SJSA1 (cell line): ENCODE measurements at places on chromosomes 7 and 10. TPM values are rescaled to one million over a fixed set of nuclear protein-coding genes. Genes with fewer than 3 reads are reported as not detected.

GRCh38 chr10:12807096-12807755 is 194.3 kb downstream of the CCDC3 start:
- DNase-seq, result no peak

The TMEM139 gene
- not detected in 2 replicates for total RNA-seq

DNA sequence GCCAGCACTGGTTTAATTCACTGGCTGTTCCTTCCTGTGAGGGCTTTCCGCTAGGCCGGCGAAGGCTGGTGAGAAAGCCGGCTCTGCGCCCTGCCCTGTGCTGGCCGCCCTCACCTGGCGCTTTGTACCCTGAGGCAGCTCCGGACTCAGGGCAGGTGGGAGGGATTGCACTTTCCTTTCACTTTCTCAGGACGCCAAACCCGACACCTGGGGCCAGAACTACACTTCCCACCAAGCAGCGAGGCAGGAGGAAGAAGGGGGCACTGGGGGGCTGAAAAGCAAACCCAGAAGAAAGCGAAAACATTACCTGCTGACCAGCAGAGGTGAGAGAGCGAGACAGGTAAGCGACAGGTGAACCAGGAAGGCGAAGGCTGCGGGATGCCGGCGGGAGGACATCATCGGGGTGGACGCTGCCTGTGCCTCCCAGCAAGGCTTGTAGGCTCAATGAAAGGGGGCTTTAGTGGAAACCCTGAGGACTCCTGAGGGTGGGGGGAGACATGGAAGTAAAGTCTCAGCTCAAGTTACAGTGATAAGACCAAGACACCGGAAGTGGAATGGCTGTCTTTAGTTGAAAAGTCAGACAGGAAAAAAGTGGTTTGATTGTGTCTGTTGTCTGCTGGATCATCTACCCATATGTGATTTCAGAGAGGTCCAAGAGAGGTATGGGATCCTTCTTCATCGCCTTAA is at the start of gene RAB19:
Gene RAB19 (plus strand): TSS at position 181 of the 687 bp plus-strand sequence. CDS start 3,589 bp downstream, outside the sequence.
- DNase-seq, result no peak

The FBXL13 gene
- 0.16 and 0.18 TPM in 2 replicates for total RNA-seq

DNA sequence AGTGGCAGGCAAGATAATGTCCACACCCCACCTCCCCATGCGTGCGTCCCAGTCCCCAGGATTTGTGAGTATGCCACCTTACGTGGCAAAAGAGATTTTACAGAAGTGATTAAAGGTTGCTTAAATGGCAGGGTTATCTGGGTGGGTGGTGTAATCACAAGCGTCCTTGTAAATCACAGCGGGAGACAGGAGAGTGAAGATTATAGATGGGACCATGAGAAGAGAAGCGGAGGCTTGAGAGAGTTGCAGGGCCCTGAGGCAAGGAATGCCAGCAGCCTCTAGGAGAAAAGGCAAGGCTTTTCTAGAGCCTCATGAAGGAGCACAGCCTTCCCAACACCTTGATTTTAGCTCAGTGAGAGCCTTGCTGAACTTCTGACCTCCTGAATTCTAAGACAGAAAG is 10.2 kb downstream of the ZRANB1 start:
- no peak for DNase-seq

DNA sequence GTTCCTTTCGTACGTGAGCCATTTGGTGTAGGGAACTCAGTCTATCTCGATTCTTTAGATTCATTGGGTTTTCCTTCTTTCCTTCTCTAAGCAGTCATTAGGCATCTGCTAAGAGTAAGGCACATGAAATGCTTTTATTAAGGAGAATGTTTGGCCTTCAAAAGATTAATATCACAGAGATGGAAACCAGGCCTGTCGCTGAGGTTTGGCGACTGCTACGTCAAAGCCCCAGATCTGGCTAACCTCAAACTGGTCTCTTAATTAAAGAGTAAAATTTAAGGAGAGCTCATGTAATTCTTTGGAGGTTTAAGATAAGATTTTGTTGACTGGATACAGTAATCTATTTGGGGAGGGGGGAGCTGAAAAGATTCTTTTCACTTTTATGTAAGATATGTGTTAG is 189.8 kb downstream of the JCAD start:
- no peak for DNase-seq

The PRSS1 gene
- not detected in 2 replicates for total RNA-seq

- no peak for DNase-seq
These were observed 87.1 kb upstream of the STEAP1 start for GRCh38 chr7:90067171-90067570.

DNA sequence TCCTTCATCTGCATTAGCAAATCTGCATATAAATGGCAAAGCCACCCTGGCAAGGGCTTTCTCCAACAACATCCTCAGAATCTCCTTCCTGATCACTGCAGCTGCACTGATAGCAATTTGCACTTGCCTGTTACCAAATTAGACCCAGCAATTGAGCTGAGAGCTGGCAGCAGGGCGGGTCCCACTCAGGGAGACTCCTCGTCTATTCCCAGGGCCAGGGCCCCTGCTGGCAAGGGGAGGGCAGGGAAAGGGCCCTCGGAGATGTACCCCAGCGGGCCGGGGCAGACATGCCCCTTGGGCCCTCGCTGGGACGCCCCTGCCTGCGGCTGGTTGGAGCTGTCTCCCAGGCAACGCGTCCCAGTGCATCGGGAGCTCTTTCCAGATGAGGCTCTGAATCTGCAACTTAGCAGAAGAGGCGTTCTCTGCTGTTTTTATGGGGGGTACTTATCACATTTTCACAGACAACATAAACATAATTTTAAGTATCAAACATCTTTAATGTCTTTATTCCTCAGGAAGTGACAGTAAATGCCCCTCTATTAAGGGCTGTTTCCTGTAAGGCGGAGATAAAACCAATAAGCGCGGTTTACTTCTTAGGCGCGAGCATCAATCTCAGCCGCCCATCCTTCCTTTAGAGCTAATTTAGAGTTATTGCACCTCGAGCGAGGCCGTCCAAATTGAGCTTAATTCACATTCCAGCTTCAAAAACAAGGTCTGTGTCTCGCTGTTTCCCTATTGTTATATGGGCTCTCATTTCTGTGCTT is 249.0 kb upstream of the PPP2R2D start:
- no peak for DNase-seq

The ATRNL1 gene
- total RNA-seq, result 32.1 and 36.2 TPM in 2 replicates

GRCh38 chr7:93601363-93601762 is 26.8 kb upstream of the CALCR start:
- DNase-seq, result no peak

The SPDYE2B gene
- not detected in 2 replicates for total RNA-seq

DNA sequence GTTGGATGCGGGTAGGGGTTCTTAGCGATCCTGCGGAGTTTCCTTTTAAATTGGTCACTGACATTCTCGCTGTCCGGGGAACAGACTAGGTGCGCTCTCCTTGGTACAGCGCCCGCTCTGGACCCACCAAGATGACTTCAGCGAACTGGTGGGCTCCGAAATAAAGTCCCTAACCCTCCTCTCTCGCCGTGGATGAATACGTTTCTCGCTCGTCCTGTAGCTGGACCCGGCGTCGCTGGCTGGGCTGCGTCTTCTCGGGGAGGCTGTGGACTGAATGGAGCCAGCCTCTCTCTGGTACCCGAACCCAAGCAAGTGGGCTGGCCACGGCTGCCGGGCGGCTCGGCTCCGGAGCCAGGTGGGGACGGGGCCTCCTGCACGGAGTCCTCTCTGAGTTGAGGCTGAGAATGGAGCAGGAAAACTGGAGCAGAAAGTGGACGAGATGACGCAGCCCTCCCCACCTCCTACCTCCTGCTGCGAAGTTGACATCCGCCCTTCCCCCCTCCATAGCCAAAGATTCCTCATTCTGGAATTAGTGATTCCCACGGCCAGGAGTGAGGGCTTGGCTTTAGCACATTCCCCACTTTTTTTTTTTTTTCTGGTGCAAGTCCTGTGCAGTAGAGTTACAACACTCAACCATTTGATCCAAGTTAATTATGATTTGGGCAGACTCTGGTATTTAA is 1.5 kb downstream of the UNC5B start:
- no peak for DNase-seq

DNA sequence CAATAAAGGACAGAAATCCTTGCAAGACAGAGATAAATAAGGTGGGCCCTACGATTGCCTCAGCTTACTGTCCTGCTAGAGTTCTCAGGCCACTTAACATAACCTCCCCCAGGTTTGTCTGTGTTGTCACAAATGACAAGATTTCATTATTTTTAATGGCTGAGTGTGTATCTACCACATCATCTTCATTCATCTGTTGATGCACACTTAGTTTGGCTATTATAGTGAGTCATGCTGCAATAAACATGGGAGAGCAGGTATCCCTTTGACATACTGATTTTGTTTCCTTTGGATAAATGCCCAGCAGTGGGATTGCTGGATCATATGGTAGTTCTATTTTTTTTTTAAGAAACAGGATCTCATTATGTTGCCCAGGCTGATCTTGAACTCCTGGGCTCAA is 60.6 kb downstream of the PRTFDC1 start:
- DNase-seq, result no peak

The INA gene
- 0.42 and 1.7 TPM in 2 replicates for total RNA-seq

The TIMM23 gene
- 163 and 170 TPM in 2 replicates for total RNA-seq

- no peak for DNase-seq
These were observed 91.3 kb downstream of the CYTH3 start for GRCh38 chr7:6181136-6181535.

The NODAL gene
- not detected in 2 replicates for total RNA-seq

The TUBB8 gene
- total RNA-seq, result 0.28 and 0.68 TPM in 2 replicates

The ANKRD61 gene
- total RNA-seq, result 0.42 TPM in 1 of 2 replicates, not detected in the other

- no peak for DNase-seq
These were observed 186.2 kb downstream of the DNAJB6 start for GRCh38 chr7:157522954-157523353.

- no peak for DNase-seq
These were observed 104.1 kb downstream of the ZNF467 start for GRCh38 chr7:149669121-149669818.

- peak; percentile 49 for DNase-seq
These were observed 312.6 kb downstream of the WDR37 start for GRCh38 chr10:1368842-1369171.

DNA sequence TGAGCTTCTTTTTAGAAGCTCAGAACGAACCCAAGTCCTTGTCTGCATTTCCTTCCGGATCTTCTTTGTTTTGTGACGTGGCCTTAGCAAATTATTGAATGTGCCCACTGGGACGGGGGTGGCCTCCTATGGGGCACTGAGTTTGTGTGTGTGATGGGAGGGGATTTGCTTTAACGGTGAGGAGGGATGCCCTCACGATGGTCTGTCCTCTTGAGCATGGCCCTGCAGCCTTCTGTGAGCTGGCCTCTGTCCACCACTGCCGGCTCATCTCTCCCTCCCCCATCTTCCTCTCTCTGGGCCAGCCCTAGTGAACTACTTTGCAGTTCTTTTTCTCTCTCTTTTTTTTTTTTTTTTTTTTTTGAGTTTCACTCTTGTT is 62.9 kb upstream of the MKRN1 start:
- no peak for DNase-seq

DNA sequence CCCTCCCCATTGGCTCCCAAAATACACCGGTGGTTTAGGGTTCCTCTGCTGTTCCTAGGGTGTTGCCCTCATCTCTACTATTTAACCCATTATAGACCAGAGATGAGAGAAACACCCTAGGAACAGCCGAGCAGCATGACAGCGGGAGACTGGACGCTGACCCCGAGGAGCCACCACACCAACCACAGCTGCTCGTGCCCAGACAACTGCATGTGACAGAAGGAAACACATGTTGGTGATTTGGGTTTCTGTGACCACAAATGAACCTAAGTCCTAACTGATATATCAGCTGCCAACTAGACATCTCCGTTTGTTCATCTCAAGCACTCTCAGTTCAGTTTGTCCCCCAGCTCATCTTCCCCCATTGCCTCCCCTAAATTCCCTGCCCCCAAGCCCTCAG is 13.4 kb downstream of the CFAP43 start:
- DNase-seq, result no peak

DNA sequence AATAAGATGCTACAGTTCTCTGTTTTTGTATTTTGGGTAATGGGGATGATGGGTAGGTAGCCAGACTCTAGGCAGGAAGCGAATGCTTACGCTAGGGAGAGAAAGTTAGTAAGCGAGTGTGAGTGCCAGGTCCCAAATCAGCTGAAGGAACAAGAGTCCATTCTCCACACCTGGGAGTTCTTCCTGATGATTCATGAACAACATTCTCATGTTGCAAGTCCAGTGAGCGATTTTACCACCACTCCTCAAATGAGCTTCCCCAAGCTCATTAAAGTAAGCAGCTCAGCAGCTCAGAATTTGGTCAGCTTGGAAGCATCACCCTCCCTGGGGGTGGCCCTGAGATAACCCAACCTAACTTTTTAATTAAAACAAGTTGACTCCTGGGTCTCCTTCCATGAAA is 27.3 kb downstream of the SH3PXD2A start:
- DNase-seq, result no peak

The GIMAP4 gene
- total RNA-seq, result not detected in 2 replicates

DNA sequence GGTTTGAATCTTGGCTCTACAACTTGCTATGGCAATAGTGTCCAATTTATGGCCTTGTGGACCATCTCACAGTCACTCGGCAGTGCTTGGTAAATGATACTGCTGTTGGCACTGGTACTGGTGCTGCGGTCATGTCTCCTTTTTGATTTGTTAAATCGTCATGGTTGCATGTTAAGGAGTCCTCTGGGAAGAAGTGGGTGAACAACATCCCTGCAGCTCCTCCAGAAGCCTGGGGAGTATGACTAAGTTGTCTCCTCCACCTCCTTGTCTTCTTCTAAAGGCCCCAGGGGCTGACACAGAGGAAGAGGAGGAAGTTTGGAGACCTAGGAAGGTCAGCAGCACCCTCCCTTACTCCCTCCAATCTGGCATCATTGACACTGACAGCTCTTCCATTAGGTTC is 8.5 kb downstream of the ITPRIP start:
- DNase-seq, result peak; percentile 65

The CAV2 gene
- 130 and 204 TPM in 2 replicates for total RNA-seq

DNA sequence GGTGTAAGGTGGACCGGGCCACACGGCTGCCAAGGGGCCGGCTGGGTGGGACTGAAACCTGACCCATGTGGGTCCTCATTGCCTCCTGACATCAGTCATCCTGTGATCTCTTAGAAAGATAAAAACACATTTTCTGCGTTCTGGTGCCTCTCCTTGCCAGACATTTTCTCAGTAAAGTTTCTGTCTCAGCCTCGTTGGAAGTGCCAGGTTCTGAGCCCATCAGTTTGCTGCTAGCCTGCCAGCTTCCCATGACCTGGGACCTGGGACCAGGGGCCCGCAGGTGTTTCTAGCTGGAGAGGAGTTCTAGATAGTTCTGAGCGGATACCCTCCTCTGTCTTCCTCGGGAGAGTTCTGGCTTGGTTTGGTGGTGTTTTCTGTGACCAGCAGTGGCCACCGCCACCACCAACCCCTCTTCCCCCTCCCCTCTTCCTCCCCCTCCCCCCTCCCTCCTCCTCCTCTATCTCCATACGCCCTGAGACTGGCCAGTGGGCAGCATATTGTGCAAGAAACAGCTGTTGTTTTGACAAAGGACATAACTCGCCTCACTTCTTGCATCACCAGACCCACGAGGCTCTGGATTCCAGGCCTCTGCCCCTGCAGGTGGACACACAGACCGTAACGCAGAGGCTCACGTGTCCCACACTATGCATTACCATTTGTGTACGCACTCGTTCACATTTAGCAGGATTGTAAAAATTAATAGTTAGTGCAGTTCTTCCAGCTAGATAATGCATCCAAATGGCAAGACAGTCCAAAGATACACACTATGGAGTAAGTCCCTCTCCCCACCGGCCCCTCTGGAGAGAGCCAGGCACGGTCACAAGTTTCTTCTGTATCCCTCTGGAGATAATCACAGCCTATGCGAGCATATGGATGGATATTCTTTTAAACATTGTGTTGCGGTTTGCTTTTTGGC is 94.6 kb downstream of the CUX1 start:
- no peak for DNase-seq

The BBS9 gene
- 2.1 and 3.6 TPM in 2 replicates for total RNA-seq

The CLRN3 gene
- total RNA-seq, result not detected in 2 replicates

- no peak for DNase-seq
These were observed 99.8 kb upstream of the MDFIC start for GRCh38 chr7:114822131-114822530.
